ENCODE measurements at places on chromosomes 3 and 15. TPM values are rescaled to one million over a fixed set of nuclear protein-coding genes. Genes with fewer than 3 reads are reported as not detected.

- no peaks in the 10 kb centered on the region for H3K36me3 ChIP-seq
- H3K4me1 ChIP-seq: no peaks in the 10 kb centered on the region
- no peak for DNase-seq
- H3K27ac ChIP-seq: no peak overlapping the region
Measured at GRCh38 chr3:189249987-189250386, 78.2 kb downstream of the TPRG1 start.

SLC24A5 gene
- not detected for total RNA-seq

- H3K4me3 ChIP-seq: no peak overlapping the region
- peaks cover 3% of the 10 kb centered on the region for H3K27me3 ChIP-seq
- no peaks in the 10 kb centered on the region for H3K36me3 ChIP-seq
Measured at GRCh38 chr15:79948761-79949160, 22.2 kb downstream of the BCL2A1 start.

DNA sequence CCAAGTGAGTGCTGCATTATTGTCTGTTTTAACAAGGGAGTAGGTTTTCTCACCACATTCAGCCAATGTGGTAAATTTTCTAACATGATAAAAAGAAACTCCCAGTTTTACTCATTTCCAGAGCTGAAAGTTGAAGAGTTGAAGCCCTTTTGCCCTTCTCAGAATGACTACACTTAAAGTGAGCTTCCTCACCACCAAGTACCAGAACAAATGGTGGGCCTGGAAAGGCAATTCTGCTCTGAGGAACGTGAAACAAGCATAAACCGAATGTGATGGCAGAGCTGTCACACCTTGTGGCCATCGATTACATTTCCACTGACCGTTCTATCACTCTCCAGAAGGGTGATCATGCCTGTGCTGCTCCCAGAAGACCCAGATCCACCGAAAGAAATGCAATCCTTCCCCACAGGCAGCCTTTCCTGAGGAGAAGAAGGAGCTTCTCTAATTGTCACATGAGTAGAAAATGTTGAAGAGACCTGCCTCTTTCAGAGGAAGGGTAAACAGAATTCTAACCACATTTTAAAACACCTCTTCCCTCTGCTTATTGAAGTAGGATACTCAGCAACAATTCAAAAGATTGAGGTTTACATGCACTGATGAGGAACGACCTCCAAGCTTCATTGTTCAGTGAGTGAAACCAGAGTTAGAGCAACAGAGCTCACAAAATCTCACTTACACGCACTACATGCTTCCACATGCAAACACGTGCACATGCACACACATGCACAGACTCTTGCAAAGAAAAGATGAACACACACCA lies 21.4 kb upstream of the CCR9 start:
- DNase-seq: no peak
- H3K27ac ChIP-seq: no peak overlapping the region
- no peaks in the 10 kb centered on the region for H3K36me3 ChIP-seq

LRRK1 gene
- total RNA-seq: 0.66 TPM

DNA sequence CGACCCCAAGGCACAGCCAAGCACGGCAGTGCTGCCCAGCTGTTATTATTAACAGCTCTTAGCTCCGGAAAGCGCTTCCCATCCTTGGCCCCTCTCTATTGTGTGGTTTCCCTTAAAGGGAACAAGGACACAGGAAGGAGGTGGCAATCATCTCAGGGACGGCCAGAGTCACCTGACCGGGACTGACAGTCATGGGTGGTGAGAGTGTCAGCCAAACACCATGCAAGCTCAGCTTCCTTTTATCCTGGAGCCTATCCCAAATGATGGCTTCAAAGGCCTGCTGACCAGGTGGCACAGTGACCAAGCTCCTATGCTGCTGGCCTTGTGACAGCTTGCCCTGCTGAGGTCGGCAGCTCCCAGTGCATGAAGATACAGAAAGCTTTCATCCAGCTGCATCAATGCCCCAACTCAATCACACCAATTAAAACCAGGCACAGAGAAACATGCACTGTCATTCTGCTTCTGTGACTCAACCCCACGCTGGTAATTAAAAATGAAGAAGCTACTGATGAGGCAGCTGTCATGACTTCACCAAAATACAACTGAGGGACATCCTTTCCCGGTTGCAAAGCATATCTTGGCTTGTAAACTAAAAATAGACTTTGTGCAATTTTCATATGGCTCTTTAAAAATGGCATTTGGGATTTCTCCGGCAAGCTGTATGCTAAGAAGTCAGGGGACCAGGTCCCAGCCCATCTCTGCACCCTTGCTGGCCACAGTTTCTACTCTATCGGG lies 34.0 kb downstream of the PCSK6 start:
- DNase-seq: no peak
- H3K27ac ChIP-seq: no peak overlapping the region
- H3K4me1 ChIP-seq: peaks cover 17% of the 10 kb centered on the region
- H3K27me3 ChIP-seq: peaks cover 6% of the 10 kb centered on the region
- no peak overlapping the region for H3K4me3 ChIP-seq

GRCh38 chr3:161305095-161305991 lies 66.0 kb downstream of the SPTSSB start:
- DNase-seq: peak; percentile 41
- H3K27me3 ChIP-seq: peaks cover 50% of the 10 kb centered on the region
- H3K4me3 ChIP-seq: no peak overlapping the region
- peaks cover 32% of the 10 kb centered on the region for H3K4me1 ChIP-seq
- peaks cover 33% of the 10 kb centered on the region for H3K36me3 ChIP-seq

KCNAB1 gene
- total RNA-seq: not detected

- H3K36me3 ChIP-seq: no peaks in the 10 kb centered on the region
- H3K27me3 ChIP-seq: peaks cover 28% of the 10 kb centered on the region
- H3K4me1 ChIP-seq: peaks cover 17% of the 10 kb centered on the region
- H3K4me3 ChIP-seq: peak overlapping the region; percentile 86
- DNase-seq: peak; percentile 46
Measured at GRCh38 chr3:58492494-58492905, 604 bp downstream of the KCTD6 start.

SKOR1 gene
- 0.21 TPM for total RNA-seq

- H3K4me3 ChIP-seq: no peak overlapping the region
- H3K36me3 ChIP-seq: peaks cover 77% of the 10 kb centered on the region
- no peak for DNase-seq
- H3K27ac ChIP-seq: no peak overlapping the region
- no peaks in the 10 kb centered on the region for H3K27me3 ChIP-seq
Measured at GRCh38 chr15:55231455-55231854, 34.7 kb upstream of the RSL24D1 start.

GCNT3 gene
- not detected for total RNA-seq

Data from activated CD8-positive, alpha-beta T cell treated with anti-CD3 and anti-CD28 coated beads, Interleukin-2, amount 10 ng/mL, durations not matched to agents 7 days and 5 days (primary cell).